ENCODE measurements at places on chromosomes 13 and 19. TPM values are rescaled to one million over a fixed set of nuclear protein-coding genes. Genes with fewer than 3 reads are reported as not detected.

Gene RPS19
- total RNA-seq: 1,211 TPM

Gene VAV1
- total RNA-seq: 12.7 TPM

DNA sequence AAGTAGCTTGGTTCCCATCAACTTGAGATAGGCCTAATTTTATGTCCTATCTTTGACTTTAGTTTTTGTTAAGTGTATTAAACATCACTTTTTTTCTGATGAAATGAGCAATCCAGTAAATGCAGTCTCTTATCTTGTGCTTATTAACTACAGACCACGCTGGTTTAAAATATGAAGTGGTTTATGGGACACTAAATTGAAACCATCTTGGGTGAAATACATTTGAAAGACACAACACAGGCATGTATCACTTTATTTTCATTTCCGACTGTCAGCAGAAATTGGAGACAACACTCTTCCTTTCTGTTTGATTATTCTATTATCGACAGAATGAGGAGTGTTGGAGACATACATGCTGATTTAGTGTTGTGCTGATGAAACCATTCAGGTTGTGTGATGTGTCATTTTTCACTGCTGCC lies 447.7 kb downstream of the GPC6 start:
- no peak for DNase-seq

DNA sequence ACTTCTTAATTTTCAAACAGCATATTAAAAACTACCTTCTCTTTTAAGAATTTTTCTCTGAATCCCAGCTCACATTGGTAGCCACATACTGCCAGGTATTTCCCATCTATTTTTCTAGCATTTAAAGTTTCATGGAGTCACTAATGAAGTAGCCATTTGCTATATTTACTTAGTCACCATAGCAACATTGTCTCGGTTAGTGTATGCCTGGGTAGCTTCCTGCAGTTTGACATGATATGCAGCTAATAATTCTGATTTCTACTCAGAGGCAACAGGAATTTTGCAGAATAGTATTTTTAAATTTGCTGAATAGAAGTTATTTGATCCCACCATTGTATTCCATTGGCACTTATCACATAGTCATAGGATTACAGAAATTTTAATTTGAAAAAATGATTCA lies 30.9 kb upstream of the KCTD4 start:
- no peak for DNase-seq

Measured in mucosa of gallbladder (tissue), 1 donor.